ENCODE measurements at places on chromosomes 6 and 20.

DNA sequence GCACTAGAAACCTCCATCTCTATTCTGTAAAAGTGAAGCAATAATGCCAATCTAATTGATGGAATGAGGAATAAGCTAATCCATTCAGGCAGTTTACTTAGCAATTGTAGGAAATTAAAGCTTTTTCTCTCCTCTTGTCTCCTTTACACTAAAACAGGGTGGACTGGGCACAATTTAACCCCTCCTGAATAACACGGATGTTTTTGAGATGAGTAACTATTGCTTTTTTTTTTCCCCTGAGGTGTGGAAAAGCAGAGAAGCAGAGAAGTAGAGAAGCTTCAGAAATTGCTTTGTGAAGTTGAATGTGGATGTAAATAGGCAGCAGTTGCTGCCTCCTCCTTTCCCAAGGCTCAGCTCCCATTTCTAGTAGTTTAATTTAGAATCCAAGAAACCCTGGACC lies 40.0 kb upstream of the GCNT2 start:
- DNase-seq: no peak

- no peak for DNase-seq
Measured at GRCh38 chr6:70667256-70667710, 400 bp upstream of the SMAP1 start.

- no peak for DNase-seq
Measured at GRCh38 chr20:42735539-42735938, 454.2 kb downstream of the PTPRT start.

GRCh38 chr6:139981066-139981624 lies 606.7 kb upstream of the CITED2 start:
- DNase-seq: no peak

DNA sequence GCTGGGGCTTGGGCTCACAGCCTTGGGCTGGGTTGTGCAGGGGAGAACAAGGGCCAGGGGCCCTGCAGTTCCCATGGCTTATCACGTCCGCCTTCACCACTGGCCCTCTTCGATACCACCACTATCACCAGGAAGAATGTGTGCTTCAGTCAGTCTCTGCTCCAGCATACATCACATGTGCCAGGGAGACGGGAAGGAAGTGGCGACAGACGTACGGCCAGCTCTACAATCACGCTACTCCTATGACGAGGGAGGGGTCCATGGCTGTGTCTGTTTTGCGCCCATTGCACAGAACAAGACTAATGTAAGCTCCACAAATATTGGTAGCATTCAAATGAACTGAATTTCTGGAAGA lies 72.1 kb downstream of the TRAM2 start:
- DNase-seq: no peak

DNA sequence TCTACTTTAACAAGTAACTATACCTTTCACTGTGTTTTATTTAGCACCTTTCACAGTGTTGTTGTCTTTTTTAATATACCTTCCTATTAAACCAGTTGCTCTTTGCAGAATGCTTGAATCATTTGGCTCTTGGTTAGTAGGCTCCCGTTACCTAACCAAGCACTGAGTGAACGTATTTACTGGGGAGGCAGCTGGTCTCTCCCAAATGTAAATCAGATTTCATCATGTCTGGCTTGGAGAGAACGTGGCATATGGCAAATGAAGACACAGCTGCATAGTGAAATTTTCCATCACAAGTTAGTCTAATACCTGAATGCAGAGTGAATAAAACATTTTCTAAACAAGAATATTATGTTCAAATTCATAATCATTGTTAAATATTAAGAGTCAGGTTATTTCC lies 12.4 kb downstream of the HTR1E start:
- DNase-seq: no peak

DNA sequence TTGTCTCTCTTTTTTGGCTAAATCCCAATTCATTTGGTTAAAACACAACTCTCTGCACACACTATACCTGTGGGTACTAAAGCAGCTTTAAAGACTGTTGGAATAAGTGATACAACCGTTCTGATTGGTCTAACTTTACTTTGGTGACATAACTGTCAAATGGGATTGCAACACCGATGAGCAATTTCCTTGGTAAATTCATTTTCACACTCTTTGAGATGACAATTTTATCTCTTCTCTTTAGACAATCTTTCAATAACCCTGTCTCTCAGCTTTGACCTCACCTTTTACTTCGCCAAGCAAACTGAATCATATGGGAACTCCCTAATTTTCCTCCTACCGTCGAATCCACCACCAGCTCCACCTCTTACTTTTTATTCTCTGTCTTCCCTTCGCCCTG lies 60.8 kb downstream of the ECT2L start:
- DNase-seq: no peak

DNA sequence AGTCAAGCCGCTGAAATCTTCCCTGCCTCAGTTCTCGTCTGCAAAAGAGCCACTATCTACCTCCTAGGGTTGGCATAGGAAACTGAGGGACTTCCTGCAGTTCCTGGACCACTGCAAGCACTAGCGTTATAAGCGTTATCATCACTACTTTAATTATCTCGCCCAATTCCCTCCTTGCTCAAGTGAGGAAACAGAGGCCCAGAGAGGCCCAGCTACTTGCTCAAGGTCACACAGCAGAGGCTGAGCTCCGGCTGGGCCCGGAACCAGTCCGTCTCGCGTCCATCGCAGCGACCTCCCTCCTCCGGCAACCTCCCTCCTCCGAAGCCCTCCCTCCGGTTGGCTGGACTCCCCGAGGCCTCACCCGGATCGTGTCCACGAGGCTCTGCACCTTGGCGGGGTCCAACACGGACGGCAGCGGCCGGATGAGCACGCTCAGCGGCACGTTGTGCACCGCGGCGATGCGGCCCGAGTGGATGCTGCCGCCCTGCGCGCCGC lies 338 bp downstream of the SRXN1 start:
- DNase-seq: no peak

GRCh38 chr20:1844325-1845162 lies 50.7 kb upstream of the SIRPA start:
- no peak for DNase-seq

DNA sequence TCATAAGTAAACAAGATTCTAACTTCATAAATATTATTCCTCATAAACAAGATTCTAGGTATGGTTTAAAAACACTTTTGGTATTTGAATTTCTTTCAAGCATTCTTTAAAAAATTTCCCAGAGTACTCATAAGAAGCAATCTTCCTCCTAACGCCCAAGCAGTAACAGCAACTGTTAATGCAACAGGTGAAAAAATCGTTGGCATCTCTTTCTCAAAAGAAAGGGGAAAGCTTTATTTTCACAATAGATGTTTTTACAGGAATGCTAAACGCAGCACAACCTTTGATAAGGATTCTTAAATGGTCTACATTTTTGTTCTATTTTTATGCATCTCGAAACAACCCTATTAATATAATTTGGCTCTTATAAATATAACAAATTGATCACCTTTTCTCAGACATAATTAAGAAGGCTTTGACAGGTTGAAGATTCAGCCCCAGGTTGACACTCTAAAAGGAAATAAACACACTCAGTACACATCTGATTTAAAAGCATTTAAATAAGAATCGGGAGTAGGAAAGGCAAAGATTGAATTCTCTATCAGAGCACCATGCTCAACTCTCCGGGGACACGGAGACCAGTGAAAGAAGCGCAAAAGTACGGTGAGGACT lies 634 bp downstream of the AHI1 start:
- DNase-seq: no peak

DNA sequence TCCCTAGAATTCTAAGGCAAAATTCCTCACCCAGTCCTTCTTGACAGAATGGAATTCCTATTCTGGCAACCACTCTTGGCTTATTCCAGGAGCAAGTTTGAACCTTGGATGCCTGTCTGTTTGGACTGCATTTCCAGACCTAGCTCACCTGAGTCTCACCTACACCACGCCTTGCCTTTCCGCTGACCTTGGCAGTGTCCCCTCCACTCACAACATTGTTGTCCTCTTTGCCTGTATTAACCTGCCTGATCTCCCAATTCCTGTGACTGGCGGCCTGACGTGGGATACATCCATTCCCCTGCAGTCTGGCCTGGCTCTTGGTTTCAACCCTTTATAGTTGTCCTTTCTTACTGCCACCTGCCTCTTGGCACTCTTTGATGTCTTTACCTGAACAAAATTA lies 281.4 kb upstream of the SOX4 start:
- DNase-seq: no peak

DNA sequence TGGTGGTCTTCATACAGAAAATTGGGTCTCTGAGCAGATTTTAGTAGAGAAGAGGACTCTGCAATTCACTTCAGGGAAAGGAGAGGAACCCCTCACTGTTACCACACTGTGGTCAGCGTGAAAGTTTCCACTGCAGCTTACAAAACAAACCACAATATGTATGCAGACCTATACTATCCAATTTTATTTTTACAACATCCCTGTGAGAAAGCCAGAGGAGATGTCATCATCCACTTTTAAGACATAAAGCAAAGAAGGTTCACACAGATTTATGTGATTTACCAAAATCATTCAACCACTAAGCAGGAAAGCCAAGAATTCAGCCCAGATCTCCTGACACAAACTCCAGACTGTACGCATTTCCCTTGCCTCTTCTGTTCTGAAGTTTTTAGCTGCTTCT lies 442.4 kb downstream of the FRK start:
- no peak for DNase-seq

DNA sequence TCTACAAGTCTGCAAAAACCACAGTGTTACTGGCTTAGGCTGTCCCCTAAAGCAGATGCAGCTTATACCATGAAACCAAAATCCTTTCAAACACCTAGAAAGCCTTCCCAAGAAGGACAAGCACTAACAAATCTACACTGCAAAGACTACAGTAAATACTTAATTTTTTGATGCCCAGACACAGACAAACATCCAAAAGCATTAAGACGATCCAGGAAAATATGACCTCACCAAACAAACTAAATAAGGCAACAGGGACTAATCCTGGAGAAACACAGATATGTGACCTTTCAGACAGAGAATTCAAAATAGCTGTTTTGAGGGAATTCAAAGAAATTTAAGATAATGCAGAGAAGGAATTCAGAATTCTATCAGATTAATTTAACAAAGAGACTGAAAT lies 423.5 kb downstream of the COL12A1 start:
- peak; percentile 17 for DNase-seq

GRCh38 chr20:64108731-64109681 lies 1.6 kb upstream of the NPBWR2 start:
- no peak for DNase-seq

DNA sequence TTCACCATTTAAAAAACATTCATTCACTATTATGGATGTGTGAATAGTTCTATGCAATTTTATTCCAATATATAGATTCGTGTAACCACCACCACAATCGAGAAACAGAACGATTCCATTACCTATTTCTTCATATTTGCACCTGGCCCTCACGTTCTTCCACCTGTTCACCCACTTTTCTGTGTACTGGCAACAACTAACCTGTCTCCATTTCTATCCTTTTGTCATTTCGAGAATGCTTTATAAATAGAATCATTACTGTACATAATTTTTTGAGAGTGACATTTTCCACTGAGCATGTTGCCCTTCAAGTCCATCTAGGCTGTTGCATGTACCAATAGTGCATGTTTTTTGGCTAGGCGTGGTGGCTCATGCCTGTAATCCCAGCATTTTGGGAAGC lies 23.2 kb upstream of the STX11 start:
- no peak for DNase-seq

DNA sequence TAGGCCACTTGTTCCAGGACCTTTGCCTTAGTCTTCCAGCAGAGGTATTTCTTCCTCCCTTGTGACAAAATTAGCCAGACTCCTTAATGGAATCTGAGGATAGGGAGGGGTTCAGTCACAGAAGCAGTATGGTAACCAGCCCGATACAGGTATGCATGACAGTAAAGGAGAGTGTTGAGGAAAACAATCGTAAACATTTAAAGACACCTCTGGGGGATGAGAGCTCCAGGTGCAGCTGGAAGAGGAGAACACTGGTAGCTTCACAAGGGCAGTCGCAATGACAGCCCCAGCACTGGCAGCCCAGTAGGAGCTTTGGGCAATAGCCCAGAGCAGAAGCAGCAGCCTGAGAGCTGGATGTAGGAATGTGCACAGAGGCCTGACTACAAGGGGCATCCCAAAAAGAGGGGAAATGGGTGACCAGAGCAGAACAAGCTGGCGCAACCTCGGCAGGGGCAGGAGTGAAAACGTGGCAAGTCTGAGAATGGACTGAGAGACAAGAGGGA lies 344.9 kb upstream of the JAG1 start:
- no peak for DNase-seq

DNA sequence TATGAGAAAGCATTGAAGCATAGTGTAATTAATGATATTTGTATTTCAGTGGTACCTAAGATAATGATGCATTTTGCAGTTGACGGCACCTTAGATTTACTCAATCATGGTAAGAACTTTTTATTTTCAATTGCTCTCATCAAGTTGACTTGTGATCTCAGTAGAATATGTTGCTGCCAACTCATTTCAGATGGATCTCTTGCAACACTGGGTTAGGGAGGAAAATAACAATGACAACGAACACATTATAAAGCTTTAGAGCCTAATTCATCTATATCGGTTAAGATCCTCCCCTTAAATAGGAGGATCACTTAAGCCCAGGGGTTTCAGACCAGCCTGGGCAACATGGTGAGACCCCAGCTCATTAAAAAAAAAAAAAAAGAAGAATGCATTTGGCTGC lies 18.0 kb upstream of the TBC1D22B start:
- DNase-seq: no peak

- no peak for DNase-seq
Measured at GRCh38 chr20:24277196-24277595, 192.2 kb upstream of the SYNDIG1 start.

- peak; percentile 10 for DNase-seq
Measured at GRCh38 chr6:85676086-85676729, 33.5 kb upstream of the SYNCRIP start.

GRCh38 chr6:4518506-4518905 lies 257.7 kb upstream of the CDYL start:
- no peak for DNase-seq
